Muscle of leg (tissue), 16 donors: ENCODE measurements at places on chromosomes 2 and 18. TPM values are rescaled to one million over a fixed set of nuclear protein-coding genes. Genes with fewer than 3 reads are reported as not detected.

DNA sequence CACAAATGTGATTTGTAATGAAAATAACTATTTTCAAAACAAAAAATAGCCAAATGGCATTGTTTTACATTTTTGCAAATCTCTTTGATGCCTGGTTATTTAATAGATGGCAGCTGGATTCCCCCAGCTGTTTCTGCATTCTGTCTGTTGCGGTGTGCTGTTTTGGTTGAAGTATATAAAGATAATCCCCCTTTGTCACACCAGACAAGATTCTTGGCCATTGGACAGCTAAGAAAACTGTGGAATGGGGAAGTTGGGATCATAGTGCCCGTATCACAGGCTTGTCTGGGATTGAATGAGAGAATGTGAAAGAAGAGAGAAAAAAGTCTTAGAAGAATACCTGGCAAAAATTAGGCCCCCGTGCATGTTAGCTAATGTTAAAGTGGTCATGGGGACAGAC, 19.5 kb upstream of the LYPD6B start:
- no peaks in the 10 kb centered on the region for H3K27me3 ChIP-seq
- no peak overlapping the region for H3K4me3 ChIP-seq
- peaks cover 3% of the 10 kb centered on the region for H3K4me1 ChIP-seq
- no peaks in the 10 kb centered on the region for H3K36me3 ChIP-seq
- DNase-seq, result no peak
- no peak overlapping the region for H3K27ac ChIP-seq

DNA sequence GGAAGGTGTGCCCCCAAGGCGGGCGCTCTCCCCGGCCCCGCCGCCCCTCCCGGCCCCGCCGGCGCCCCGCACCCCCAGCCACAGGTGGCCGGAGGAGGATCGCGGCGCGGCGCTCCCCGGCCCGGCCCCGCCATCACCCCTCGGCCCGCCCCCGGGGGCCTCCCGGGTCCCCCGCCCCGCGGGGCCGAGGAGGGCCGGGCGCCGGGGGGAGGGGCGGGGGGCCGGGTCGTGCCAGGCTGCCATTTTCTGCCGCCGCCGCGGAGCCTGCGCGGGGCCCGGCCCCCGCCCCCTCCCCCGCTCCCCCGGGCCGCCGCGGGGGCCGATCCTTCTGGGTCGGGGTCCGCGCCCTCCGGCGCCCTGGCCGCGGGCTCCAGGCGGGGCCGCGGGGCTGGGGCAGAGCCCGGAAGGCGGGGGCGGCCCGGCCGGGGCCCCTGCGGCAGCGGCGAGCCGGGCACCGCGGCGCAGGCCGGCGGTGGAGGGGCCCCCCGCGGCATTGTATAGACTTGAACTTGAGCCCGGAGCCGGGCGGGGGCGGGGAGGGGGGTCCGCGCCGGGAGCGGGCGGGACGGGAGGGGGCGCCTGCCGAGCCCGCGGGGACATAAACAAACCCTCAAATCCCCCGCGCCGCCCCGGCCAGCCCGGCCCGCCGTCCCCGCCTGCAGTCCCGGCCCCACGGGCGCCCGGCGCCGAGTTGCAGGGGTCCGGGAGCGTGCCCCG, 556 bp downstream of the DNMT3A start:
- peak overlapping the region; percentile 60 for H3K4me3 ChIP-seq
- no peak overlapping the region for H3K27ac ChIP-seq
- peaks cover 10% of the 10 kb centered on the region for H3K36me3 ChIP-seq
- H3K4me1 ChIP-seq, result peaks cover 46% of the 10 kb centered on the region
- peak; percentile 67 for DNase-seq

RGPD3 gene
- 0.08 TPM for polyA plus RNA-seq

DSG4 gene
- polyA plus RNA-seq, result not detected

- H3K27me3 ChIP-seq, result peaks cover 29% of the 10 kb centered on the region
- H3K4me3 ChIP-seq, result no peak overlapping the region
- DNase-seq, result no peak
- peaks cover 24% of the 10 kb centered on the region for H3K4me1 ChIP-seq
- H3K36me3 ChIP-seq, result no peaks in the 10 kb centered on the region
- no peak overlapping the region for H3K27ac ChIP-seq
These were observed 2.5 kb downstream of the HPCAL1 start for GRCh38 chr2:10305254-10305635.

DNA sequence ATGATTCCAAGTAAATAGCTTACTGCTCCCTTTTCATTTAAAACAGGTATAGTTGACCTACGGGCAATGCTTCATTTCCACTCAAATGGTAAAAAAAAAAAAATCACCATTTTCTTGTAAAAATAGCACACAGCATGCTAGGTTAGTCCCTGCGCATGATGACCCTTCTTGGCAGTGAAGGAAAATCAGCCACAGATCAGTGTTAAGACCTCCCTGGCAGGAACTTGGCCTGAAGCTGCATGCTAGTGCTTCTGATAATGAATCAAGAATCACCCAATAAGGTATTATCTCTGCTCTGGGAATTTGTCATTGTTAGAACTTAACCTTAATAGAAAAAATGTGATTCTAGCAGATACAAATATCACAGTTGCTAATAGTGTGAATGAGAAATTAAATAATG, 166.3 kb downstream of the RAB3GAP1 start:
- DNase-seq, result no peak
- H3K4me3 ChIP-seq, result no peak overlapping the region
- no peaks in the 10 kb centered on the region for H3K4me1 ChIP-seq
- H3K27me3 ChIP-seq, result no peaks in the 10 kb centered on the region
- no peak overlapping the region for H3K27ac ChIP-seq

DNA sequence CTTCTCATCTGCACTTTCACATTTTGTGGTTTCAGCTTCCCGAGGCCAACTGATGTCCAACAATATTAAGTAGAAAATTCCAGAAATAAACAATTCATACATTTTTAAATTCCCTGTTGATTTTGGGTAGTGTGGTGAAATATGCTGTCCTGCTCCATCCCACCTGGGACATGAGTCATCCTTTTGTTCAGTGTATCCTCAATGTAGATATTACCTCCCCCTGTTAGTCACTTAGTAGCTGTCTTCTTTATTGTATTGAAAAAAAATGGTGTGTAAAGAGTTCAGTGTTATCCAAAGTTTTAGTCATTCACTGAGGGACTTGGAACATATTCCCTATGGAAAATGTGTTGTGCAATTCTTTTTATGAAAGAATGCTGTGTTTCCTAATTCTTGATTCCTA, 348.1 kb downstream of the SOCS6 start:
- H3K4me1 ChIP-seq, result no peaks in the 10 kb centered on the region
- DNase-seq, result no peak

IL1RL2 gene
- 0.23 TPM for polyA plus RNA-seq

- no peak overlapping the region for H3K27ac ChIP-seq
- no peaks in the 10 kb centered on the region for H3K4me1 ChIP-seq
- no peak overlapping the region for H3K4me3 ChIP-seq
- H3K36me3 ChIP-seq, result peaks cover 51% of the 10 kb centered on the region
- H3K27me3 ChIP-seq, result no peaks in the 10 kb centered on the region
- DNase-seq, result peak; percentile 53
These were observed 61.9 kb downstream of the XRCC5 start for GRCh38 chr2:216171011-216171410.

ICOS gene
- not detected for polyA plus RNA-seq
